ENCODE measurements at places on chromosomes 2 and 18.

DNA sequence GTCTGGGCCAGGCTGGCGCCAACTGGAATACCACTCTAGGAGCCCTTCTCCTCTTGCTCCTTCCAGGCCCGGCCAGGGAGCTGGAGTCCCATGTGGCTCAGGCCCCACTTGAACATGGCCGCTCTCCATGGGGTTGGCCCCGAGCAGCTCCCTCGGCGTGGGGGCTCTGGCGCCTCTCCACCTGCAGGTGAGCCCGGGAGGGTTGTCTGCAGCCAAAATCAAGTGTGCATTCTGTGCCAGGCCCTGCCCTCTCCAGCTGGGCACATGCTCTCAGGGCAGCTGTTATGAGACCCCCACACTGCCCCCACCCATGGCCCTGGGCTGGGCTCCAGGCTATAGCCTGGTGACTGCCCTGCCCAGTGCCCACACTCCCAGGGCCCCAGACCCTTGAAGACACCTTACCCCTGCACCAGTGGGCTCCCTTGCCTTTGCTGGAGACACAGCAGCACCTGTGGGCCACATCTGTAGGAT lies 45.8 kb upstream of the HS6ST1 start:
- no peak for DNase-seq

GRCh38 chr2:27082773-27083409 lies 3.7 kb upstream of the KHK start:
- DNase-seq = no peak

DNA sequence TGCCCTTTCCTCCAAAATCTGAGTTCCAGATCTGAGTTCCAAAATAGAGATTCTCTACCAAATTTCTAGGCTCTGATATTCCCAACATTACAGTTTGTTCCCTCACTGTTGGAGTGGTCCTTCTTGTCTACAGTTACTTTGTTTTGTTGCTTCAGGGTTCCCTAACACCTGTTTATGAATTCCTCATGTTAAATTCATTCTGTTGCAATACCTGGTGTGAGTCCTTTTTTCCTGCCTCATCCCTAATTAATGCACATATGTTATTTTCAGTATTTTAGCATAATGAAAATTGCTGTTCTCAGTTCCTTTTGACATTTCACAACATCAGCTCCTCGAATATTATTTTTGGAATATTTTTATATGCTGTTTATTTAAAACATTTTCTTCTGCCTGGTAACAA lies 16.2 kb downstream of the SERPINB13 start:
- DNase-seq = no peak

DNA sequence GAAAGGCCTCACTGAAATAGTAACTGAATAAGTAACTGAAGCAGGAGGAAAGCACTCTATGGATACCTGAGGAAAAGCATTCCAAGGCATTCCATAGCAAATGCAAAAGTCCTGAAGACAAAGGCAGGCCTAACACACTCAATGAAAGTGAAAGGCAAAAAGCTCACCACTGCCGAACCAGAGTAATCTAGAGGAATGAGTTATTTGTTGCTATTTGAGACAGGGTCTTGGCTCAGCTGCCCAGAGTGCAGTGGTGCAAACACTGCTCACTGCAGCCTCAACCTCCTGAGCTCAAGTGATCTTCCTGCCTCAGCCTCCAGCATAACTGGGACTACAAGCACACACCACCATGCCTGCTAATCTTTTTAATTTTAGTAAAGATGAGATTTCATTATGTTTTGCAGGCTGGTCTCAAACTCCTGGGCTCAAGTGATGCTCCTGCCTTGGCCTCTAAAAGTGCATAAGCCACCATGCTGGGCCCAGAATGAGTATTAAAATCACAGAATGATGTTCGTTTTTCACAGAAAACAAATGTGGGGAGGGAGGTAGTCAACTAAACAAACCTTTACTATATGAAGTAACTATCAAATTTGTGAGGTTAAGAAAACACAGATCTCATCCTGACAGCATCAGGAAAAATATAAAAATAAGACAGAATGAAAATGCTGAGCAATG lies 17.9 kb downstream of the PIAS2 start:
- no peak for DNase-seq

DNA sequence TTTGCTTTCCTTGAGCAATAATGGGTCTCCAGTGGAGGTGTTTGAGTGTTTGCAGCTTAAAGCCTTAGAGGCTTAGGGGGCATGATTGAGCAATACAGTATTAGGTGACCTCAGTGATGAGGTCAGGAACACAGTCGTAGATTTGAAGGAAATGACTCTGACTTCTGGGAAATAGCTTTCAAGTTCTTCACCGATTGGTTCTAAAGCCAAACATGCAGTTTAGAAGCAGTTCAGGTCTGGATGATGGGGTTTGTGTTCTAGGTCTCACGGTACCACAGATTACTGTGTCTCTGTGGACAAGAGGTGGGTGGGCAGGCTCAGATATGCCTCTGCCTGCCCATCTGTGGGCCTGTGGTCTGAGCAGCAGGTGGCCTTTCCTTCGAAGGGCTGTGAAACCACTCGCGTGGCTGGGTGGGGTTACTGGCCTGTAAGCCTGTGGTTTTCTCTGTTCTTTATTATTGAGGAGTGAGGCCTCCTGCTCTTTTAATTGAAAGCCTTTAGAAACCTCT lies 7.8 kb downstream of the MTHFD2 start:
- DNase-seq = no peak

DNA sequence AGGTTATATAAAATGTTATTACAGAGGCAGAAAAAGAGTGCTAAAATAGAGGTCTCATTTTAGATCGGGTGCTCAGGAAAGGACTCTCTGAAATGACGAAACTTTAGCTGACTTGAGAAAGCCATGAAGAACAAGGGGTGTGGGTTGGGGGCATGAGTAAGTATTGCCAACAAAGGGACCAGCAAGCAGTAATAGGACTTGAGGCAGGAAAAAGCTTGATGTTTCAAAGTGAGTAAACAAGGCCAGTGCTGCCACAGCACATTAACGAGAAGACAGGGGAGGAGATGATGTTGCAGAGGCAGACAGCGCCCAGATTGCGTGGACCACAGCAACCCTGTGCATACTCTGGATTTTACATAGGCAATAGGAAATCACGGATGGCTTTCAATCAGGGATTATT lies 318.8 kb downstream of the ZEB2 start:
- no peak for DNase-seq

DNA sequence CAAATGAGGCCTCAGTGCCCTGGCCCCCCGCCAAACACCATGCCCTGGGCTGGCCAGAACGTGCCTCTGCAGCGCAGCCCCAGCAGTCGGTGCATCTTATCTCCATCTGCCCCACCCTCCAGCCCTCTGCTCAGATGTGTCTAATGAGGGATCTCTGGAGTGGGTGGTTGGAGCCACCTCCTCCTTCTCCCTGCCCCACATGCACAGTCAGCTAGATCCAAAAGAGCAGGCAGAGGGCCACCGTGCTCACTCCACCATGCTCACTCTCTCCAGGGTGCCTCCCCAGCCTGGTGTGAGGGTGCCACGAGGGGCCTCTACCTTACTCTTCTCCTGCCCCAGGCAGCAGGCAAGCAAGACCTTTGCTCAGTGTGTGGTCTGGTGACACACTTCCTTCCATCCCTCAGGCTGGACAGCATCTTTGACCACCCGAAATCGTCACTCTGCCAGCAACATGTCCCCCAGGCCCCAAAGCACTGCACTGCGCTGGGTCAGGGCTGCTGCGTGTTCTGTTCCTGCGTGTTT lies 266.1 kb upstream of the HDAC4 start:
- DNase-seq = no peak

DNA sequence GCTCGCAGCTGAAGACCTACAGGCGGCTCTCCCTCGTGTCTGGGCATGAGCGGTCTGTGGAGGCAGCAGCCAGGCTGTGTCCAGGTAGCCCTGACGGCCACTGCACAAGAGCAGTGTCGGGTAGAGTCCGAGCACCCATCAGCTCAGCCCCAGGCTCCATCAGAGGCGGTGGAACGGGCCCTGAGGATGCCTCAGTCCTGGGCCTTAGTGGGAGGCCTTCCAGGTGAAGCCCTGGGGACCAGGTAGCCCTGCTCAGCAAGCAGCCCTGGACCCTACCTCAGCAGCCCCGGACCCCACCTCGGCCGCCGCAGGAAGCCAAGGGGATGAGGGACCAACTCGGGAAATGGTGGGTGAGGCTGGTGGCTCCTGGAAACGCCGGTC lies 21.3 kb upstream of the KLF11 start:
- no peak for DNase-seq

- no peak for DNase-seq
Measured at GRCh38 chr2:12953596-12953995, 236.9 kb downstream of the TRIB2 start.

DNA sequence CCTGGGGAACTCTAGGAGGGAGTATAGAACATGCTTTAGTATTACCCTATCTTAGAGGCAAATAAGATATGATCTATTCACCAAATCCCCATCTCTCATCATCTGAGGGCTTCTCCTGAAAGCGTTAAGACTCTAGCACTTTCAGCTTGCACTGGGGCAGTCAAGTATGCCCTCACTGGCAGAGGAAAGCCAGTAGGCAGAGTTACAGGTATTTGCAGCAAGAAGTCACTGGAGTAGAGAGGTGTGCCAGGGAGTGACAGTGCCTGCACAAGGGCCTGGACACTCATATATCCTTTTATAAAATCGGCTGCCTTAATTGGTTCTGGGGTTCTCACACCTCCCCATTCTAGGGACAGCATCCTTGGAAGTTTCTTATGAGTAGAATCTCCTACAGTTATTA lies 31.9 kb upstream of the CCDC85A start:
- DNase-seq = no peak

- DNase-seq = no peak
Measured at GRCh38 chr18:9825571-9826073, 60.2 kb upstream of the TXNDC2 start.

DNA sequence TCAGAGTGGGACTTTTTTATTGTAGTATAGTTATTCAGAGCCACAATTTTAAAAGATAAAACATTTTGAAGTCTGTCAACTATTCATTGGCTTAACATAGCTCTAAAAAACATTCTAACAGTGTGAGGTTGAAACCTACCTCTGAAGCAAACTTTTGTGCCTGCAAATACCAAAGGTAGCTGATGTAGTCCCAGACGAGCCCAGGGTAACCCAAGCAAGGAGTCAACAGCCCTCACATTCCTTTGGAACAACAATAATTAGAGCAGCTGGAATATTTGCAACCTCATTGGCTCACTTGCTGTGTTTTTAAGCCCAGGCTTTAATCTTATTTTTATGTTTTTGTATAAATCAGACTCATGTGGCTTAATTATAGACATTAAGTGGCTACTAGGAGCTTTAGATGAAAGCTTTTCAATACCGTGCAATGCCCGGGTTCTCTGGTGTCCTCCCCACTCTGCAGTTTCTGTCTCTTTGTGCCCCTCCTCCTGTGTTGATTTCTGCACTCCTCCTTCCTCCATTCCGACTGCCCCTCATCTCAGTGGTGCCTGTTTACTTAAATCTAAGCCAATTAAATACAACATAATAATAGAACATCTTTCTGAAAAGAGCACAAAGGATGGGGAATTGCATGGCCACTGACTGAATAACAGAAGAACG lies 157.9 kb upstream of the UNC80 start:
- DNase-seq = no peak

- DNase-seq = no peak
Measured at GRCh38 chr2:17729880-17730279, 23.7 kb downstream of the SMC6 start.

DNA sequence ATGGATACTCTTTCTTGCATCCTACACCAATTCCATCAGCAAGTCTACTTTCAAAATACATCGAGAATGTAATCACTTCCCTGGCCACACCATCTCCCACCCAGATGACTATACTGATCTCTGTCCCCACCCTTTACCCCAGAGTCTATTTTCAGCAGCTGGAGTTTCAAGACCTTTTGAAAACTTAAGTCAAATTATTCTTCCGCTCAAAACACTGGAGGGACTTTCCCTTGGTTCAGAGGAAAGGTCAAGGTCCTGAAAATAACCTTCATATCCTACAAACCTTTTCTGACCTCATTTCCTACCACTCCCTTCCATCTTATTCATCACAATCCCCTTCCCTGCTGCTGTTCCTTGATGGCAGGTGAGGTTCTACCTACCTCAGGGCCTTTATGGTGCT lies 58.8 kb upstream of the LYPD6 start:
- no peak for DNase-seq

- DNase-seq = no peak
Measured at GRCh38 chr2:119617455-119617854, 61.5 kb upstream of the TMEM177 start.

DNA sequence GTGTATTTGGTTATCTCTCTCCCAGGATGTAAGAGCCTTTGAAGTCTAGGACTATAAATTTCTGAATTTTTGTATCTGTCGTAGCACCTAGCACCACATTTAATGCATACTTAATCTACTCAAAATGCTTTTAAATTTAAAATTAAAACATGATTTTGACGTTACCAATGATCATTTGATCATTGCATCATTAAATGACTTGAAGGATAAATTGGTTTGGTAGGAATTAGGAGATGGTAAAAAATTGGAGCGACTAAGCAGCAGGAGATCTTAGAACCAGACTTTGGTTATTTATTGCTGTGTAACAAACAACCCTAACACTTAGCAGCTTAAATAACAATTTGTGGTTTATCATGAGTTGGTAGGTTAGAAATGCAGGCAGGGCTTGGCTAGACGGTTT lies 84.9 kb downstream of the MYO3B start:
- DNase-seq = no peak
